ENCODE measurements at places on chromosomes 6 and 20. TPM values are rescaled to one million over a fixed set of nuclear protein-coding genes. Genes with fewer than 3 reads are reported as not detected.

- no peak for DNase-seq
Measured at GRCh38 chr20:51373713-51374455, 168.6 kb downstream of the NFATC2 start.

GRCh38 chr20:34773726-34774125, 51.7 kb downstream of the NCOA6 start:
- DNase-seq: no peak

- DNase-seq: no peak
Measured at GRCh38 chr20:43563429-43563828, 4.6 kb downstream of the SGK2 start.

DNA sequence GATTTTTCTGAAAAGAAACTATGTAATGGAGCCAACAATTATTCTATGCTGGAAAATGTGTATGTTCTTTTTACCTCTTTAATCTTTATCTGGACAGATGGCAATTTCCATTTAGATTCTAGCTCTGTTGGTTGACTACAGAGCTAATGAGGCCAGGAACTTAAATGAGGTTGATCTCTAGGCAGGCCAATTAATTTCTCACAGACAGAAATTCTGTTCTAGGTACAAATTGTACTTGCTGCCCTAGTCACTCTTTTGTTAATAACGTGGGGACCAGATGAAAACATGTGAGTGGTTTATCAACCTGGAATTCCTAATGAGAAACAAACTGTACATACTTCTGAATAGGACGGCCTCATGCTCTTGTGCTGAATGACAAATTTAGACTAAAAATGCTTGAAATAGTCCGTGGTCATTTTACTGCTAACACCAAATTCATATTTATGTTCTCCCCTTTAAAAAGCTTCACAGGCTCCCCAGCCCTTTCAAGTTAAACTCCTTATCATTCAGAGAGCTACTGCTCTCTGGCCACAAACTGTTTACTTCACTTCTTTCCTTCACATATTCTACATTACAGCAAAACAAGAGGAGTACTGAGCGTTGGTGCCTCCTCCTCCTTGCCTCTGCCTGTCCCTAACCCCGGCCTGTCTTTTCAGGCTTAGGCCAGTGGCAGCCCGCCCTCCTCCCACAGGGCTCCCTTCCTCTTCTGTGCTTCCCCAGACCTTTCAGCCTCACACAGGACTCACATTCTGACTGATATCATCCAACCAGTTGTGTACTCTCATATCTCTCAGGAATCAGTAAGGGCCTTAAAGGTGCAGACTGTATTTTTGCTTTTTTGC, 41.4 kb downstream of the DTNBP1 start:
- DNase-seq: peak; percentile 35

DNA sequence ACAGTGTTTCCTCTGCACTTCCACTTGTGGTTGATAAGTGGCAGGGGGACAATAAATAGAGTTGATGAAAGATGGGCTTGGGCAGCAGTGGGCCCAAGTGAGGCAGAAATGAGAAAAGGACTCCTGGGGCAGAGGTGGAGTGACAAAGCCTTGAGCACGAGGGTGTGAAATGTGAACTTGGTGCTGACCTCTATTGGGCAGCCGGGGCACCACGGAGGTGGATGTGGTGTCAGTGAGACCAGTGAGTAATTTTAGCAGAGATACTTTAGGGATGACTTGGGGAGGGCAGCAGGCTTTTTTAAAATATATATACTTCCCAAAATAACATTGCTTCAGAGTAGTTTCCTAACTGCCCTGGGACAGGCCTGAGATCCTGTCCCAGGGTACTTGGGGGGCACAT, 30.6 kb upstream of the MYLK2 start:
- DNase-seq: no peak

- no peak for DNase-seq
Measured at GRCh38 chr6:159919011-159919511, 28.3 kb downstream of the MAS1 start.

DNA sequence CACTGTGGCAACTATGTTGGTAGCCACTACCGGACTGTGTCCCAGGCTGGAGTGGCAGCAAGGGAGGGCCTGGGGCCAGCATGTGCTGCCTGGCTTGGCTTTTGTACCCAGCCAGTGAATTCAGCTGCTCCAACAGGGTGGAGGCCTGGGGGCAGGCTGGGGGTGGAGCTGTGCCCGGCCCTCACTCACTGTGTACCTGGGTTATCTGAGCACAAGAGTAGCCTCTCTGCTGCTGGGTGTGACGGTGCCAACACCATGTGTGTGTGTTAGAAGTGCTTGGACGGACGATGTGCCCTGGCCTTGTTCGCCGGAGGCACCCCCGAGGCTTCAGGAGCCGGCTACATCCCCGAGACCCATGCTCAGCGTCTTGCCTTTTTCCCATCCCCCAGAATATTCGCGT, 49.2 kb downstream of the EFCAB8 start:
- no peak for DNase-seq

GRCh38 chr20:4563534-4563933, 158.2 kb upstream of the PRND start:
- DNase-seq: peak; percentile 17

BMP7 gene
- 1.2 TPM for total RNA-seq

- no peak for DNase-seq
Measured at GRCh38 chr20:13684566-13685222, 46.0 kb upstream of the TASP1 start.
